ENCODE measurements at places on chromosomes 2 and 18.
A peak's percentile ranks its signal among the peaks of the same experiment; 100 is the strongest.

DNA sequence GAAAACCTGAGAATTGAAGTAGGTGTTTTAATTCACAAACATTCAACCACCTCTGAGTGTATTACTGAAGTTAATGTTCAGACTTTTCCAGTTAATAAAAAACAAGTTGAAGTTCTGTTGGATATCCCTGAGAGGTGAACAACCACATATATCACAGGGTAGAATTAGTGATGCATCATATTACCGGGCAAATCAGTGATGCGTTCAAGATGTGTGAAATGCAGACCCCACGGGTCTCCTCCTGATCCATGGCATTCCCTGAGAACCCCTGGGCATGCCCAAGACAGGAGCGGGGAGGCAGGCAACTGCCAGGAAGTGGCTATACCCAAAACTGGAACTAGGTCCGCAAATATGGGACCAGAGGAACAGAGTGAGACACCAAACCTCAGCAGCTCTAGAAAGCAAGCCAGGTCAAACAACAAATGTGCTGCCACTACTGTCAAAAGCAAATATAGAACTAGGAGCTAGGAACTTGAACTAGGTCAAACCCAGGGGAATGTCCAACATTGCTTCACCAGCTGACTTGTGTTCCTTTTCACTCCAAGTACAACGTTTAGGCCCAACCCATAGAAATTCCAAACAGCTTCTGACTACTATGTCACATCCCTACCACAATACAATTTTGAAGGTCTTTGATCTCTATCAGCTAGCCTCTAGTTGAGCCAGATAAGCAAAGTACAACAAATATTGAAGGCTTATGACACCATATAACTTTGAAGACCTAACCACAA, 20.2 kb downstream of the PSTPIP2 start:
- DNase-seq: no peak

DNA sequence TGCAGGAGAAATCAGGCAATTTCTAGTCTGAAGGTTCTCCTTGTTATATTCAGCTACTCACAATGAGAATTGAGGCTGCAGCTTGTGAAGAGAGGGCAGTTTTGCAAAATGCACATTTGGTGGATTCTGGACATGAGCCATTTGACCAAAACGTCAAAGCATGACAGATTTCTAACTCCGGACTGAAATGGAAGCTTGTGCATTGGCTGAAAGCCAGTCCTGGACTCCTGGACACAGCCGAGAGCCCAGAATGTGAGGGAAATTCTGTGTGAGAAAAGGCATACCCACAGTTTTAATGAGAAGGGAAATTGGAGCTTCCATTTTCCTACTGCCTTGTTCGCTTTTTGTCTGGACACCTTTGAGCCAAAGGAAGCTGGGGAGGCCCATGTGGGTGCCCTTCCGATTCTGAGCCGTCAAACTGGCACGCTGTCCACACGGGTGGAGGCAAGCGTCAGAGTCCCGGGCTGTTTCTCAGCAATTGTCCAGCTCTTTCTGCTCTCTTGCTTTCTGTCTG, 23.7 kb upstream of the ROCK2 start:
- DNase-seq: no peak

DNA sequence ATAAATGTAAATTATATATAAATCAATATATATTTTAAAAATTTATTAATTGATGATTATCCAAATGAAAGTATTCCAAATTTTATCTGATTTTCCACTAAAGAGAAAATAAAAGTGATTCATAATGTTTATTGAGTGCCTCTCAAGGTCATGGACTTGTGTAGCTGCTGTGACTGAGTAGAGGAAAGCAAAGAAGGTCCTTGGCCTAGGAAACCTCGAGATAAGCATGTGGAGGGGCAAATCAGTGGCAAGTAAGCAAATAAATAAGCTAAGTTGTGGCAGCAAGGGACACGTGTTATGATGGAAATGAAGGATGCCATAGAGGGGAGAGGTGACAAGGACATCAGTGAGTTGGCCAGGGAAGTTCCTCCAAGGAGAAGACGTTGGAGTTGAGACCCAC, 866.1 kb upstream of the ID2 start:
- DNase-seq: no peak

GRCh38 chr18:45284174-45284573, 331.1 kb upstream of the SLC14A2 start:
- peak; percentile 17 for DNase-seq

DNA sequence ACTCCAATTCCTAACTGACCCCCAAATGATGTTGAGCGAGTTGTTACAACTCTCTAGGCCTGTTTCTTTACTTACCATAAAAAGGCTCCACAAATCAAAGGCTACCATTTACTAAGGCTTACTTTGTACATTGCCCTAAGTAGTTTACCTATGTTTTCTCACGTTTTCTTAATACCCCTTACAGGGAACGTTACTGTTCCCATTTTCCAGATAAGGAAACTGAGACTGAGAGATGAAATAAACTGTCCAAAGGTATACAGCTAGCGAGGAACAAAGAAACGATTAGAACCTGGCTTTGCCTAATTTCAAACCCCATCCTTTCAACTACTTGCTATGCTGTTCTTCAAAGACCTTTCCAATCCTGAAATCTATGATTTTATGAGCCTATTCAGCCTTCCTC, 74.8 kb upstream of the SPTBN1 start:
- no peak for DNase-seq

GRCh38 chr2:233053928-233054784, 6.0 kb upstream of the INPP5D start:
- peak; percentile 95 for DNase-seq

- no peak for DNase-seq
Observed at GRCh38 chr18:59691996-59692395, 5.2 kb downstream of the CCBE1 start.

- peak; percentile 4 for DNase-seq
Observed at GRCh38 chr2:137173463-137173862, 408.1 kb downstream of the THSD7B start.

DNA sequence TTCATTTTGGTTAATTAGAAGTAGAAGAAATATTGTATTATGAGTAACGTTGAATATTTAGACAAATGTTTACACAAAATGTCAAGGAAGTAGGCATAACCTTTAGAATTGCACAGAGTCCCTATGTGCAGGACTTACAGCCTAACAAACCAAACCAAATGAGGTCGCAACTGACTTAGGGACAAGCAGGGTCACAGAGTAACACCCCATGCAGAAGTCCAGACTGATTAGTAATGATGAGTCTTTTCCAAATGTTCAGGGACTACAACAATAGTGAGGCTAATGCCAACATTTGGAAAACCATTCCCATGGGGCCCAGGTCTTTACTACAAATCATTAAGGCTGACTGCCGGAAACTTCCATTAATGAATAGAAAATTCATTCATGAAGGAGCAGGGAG, 452.5 kb upstream of the CHAC2 start:
- DNase-seq: no peak

DNA sequence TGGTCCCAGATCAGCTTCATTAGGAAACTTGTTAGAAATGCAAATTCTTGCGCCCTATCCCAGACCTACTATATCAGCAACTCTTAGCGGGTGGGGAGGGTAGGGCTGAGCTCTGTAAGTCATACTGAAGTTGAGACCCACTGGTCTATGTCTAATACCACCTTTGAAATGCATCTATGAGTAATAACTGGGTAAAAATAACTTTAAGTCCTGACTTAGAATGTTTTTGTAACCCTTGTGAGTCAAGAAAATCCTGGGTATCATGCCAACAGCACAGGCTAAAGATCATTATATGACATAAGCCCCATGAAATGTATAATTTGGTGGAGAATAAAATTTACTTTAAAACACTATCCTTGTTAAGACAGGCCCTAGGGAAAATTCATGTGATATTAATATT, 41.4 kb downstream of the PRKD3 start:
- DNase-seq: no peak

DNA sequence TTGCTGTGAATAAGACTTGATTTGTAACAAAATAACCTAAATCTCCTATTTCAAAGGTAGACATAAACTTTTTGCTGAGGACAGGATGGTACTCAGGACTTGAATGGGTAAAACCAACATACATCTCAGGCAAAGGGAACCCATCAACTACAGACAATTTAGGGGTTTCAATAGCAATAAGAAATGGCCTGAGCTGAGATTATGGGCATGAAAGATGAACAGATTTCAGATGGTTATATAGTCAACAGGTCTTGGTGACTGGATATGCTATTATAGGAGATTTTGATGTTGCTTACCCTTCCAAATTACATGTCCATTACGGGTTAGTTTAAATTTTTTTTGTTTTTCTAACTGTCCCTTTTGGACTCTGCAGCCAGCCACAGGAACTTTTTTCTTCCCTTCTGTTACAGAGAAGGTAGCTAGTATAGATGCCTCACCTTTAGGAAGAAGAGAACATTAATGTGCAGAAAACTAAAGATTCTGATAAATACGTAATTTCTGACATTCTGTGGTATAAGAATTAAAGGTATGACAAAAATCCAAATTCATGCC, 4.6 kb downstream of the RPS27A start:
- no peak for DNase-seq

GRCh38 chr2:84121-84520, 37.8 kb upstream of the FAM110C start:
- no peak for DNase-seq

DNA sequence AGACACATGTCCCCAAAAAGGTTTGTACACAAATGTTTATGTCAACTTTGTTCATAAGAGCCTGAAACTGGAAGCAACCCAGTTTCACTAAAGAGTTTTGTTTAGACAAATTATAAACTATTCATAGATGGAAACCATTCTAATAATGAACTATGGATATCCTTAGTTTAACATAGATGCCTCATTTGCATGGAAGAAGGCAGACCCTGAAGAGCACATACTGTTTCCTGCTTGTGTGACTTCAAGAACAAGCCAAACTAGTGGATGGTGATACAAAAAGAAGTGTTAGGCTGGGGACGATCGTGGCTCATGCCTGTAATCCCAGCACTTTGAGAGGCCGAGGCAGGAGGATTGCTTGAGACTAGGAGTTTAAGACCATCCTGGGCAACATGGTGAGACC, 48.1 kb downstream of the ACOXL start:
- no peak for DNase-seq

DNA sequence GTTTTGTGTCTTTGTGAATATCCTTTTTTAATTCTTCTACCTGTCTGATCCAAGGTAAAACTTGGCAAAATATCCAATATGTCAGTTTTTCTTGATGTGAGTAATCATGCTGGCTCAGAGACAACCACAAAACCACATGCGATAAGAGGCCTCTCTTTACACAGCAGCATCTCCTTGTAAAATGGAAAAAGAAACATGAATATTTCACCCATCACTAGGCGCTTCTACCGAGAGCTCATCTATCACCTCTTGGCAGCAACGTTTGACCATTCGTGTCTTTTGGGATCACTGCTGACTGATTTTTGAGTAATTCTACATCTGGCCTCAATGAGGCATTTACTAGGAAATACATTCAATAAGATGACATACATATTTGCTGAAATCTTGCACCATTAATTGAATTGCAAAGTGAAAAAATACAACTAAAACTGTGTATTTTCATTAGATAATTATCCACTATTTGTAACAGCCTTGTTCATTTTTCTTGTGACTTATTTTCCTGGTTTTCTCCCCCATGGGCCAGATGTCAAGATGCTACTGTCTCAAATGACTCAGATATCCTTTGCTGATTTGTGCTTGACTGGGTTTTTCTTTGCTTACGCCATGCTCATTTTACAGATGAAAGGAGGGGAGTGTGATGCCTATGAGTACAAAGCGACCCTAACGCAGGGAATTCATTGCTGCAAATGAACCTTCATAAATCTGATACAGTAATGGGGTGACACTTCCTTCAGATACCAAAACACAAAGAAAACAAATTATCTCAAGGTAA, 467.5 kb downstream of the FBXO15 start:
- DNase-seq: no peak

DNA sequence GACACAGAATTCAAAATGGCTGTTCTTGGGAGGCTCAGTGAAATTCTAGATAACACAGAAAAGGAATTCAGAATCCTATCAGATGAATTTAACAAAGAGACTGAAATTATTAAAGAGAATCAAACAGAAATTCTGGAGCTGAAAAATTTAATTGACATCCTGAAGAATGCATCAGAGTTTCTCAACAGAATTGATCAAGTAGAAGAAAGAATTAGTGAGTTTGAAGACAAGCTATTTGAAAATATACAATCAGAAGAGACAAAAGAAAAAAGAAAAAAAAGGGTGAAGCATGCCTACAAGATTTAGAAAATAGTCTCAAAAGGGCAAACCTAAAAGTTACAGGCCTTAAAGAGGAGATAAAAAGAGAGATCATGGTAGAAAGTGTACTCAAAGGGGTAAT, 12.0 kb upstream of the RANBP2 start:
- no peak for DNase-seq

GRCh38 chr18:60892855-60893254, 440.4 kb upstream of the CDH20 start:
- no peak for DNase-seq

GRCh38 chr2:160836755-160837154, 323.5 kb upstream of the TANK start:
- no peak for DNase-seq

DNA sequence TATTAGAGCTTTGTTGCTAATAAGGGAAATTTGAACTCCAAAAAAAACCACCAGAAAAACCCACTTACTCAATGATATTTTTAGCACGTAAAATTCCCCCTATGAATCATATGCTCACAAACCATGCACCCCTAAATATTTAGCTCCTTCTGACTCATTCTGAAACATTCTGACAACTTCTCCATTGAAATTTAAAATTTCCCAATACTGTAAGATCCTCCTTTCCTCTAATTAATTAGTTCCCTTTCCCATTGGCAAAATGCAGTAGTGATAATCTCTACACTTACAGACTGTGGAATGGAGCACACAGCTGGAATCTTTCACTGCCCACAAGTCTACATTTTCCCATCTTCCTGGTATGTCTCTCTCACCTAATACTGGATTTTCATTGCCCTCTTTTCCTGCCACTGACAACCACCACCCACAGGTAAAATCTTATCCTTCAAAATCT, 215.8 kb upstream of the ACVR2A start:
- DNase-seq: no peak

GRCh38 chr18:62245699-62246098, 58.6 kb downstream of the RELCH start:
- peak; percentile 0 for DNase-seq

DNA sequence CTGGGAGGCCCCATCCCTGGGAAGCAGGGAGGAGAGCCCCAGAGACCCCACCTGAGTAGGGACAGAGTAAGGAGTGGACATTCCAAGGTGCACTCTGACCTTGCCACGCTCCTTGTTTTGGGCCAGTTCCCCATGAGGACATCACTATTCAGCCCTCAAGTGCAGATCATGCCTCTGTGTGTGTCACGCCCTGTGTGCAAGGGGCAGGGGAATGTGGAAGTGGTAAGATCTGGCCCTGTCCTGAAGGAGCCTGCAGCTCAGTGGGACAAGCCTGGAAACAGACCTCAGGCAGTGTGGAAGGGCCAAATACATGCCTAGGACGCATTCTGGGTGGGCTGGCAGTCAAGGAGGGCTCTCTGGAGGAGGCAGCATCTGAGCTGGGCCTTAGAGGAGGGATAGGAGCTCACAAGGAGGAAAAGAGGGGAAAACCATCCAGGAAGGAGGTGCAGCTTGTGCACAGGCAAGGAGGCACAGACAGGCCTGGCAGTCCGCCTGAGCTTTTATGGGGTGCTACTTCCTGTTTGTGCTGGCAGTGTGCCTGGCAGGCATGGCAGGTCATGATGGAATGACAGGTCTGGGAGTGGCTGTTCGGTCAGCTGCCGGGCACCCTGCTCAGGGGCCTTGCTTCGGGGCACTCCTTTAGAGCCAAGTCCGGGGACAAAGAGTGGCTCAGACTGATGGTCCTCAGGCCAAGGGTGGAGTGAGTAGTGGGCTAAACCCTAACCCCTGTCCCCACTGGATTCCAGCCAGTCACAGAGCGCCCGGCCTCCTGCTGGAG, 3.3 kb downstream of the KLHL30 start:
- no peak for DNase-seq

Measured in H7 (cell line).